ENCODE measurements at places on chromosomes 13 and 19. TPM values are rescaled to one million over a fixed set of nuclear protein-coding genes. Genes with fewer than 3 reads are reported as not detected.

The PRODH2 gene
- not detected for total RNA-seq

The ZNF534 gene
- total RNA-seq, result not detected

The RNF17 gene
- not detected for total RNA-seq

GRCh38 chr13:98405690-98406344, 171.1 kb downstream of the STK24 start:
- H3K4me1 ChIP-seq, result no peaks in the 10 kb centered on the region
- H3K27ac ChIP-seq, result no peak overlapping the region

GRCh38 chr13:113216254-113217048, 7.0 kb downstream of the CUL4A start:
- DNase-seq, result no peak
- H3K27ac ChIP-seq, result peak overlapping the region; percentile 26
- no peaks in the 10 kb centered on the region for H3K27me3 ChIP-seq
- peaks cover 19% of the 10 kb centered on the region for H3K36me3 ChIP-seq
- H3K4me1 ChIP-seq, result no peaks in the 10 kb centered on the region

DNA sequence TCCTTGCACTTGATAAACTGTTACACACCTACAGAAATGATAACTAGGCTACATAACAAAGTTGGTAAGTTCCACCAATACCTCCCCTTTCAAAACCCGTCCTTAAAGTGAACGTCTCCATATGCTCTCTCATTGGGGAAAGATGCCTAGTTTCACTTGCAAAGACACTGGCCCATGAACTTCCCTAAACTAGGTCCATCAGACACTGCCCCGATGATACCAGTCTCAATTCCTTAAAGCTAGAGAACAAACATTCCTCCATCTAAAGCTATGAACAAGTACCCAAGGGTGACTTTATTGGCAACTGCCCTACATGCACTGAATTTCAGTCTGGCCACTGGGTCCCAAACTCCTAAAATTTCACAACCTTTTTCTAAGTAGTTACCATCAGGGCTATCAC, 39.9 kb downstream of the FOXO1 start:
- H3K4me1 ChIP-seq, result peaks cover 11% of the 10 kb centered on the region
- no peak overlapping the region for H3K27ac ChIP-seq
- no peaks in the 10 kb centered on the region for H3K36me3 ChIP-seq
- no peak overlapping the region for H3K4me3 ChIP-seq

DNA sequence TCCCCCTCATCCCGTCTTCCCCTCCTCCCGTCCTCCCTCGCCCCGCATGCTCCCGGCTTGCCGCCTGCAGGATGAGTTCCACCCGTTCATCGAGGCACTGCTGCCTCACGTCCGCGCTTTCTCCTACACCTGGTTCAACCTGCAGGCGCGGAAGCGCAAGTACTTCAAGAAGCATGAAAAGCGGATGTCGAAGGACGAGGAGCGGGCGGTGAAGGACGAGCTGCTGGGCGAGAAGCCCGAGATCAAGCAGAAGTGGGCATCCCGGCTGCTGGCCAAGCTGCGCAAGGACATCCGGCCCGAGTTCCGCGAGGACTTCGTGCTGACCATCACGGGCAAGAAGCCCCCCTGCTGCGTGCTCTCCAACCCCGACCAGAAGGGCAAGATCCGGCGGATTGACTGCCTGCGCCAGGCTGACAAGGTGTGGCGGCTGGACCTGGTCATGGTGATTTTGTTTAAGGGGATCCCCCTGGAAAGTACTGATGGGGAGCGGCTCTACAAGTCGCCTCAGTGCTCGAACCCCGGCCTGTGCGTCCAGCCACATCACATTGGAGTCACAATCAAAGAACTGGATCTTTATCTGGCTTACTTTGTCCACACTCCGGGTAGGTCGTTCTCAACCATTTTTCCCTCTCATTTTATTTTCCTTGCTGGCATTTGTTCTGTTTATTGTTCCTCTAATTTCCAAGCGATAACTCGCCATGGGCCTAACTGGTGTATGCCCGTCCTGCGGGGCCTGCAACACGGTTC, 29.8 kb downstream of the NFIX start:
- DNase-seq, result no peak
- no peaks in the 10 kb centered on the region for H3K36me3 ChIP-seq
- H3K27ac ChIP-seq, result peak overlapping the region; percentile 97
- H3K27me3 ChIP-seq, result no peaks in the 10 kb centered on the region
- H3K4me3 ChIP-seq, result peak overlapping the region; percentile 67

GRCh38 chr13:47518530-47518929, 482.5 kb downstream of the SUCLA2 start:
- H3K36me3 ChIP-seq, result no peaks in the 10 kb centered on the region
- H3K27ac ChIP-seq, result no peak overlapping the region
- H3K4me1 ChIP-seq, result no peaks in the 10 kb centered on the region
- H3K27me3 ChIP-seq, result no peaks in the 10 kb centered on the region

- DNase-seq, result no peak
- peaks cover 31% of the 10 kb centered on the region for H3K27me3 ChIP-seq
These were observed at the start of gene SYT5 for GRCh38 chr19:55179606-55180484. Gene SYT5, minus strand, starts transcription at chr19:55180289. Its CDS starts 1,248 bp downstream, at chr19:55179041.

GRCh38 chr13:45333977-45334922, 6.7 kb downstream of the TPT1 start:
- H3K27ac ChIP-seq, result peak overlapping the region; percentile 27
- no peaks in the 10 kb centered on the region for H3K27me3 ChIP-seq
- H3K4me1 ChIP-seq, result peaks cover 15% of the 10 kb centered on the region
- H3K36me3 ChIP-seq, result peaks cover 36% of the 10 kb centered on the region
- no peak overlapping the region for H3K4me3 ChIP-seq

DNA sequence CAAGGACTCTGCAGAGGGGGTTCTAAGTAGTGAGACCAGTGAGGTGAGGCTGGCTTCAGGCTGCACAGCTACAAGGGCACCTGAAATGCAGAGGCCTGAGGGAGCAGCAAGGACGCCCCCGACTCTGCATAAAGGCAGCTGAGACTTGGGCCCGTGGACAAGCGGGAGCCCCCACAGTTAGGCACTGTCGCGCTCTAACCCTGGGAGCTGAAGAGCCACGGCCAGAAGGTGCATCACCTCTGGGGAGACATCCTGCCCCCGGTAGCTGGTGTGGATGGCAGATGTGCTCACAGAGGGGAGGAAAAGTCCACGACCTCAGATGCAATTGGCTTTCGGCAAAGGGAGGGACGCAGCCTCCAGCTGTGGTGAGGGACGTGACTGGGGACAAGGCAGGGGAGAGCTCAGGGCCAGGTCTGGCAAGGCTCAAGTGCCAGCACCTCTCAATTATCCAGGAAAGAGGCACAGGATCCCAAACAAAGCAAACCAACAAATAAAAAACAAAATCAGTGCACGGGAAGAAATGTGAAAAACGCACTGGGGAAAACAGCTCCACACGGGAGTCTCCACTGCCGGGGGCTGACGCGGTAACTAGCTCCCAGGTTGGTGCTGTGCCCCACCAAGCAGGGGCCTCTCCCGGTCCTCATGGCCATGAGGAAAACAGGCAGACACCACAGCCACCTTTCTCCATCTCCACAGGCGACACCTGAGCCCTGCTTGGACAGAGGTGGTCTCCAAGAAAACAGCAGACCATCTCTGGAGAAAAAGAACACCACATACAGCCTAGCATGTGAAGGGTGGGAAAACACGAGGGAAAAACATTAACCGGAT, 23.0 kb upstream of the PLPP2 start:
- no peaks in the 10 kb centered on the region for H3K4me1 ChIP-seq
- H3K27ac ChIP-seq, result no peak overlapping the region
- no peak overlapping the region for H3K4me3 ChIP-seq
- DNase-seq, result no peak
- peaks cover 37% of the 10 kb centered on the region for H3K36me3 ChIP-seq

GRCh38 chr19:2129486-2129885, 21.9 kb downstream of the AP3D1 start:
- H3K27me3 ChIP-seq, result no peaks in the 10 kb centered on the region
- H3K4me1 ChIP-seq, result no peaks in the 10 kb centered on the region
- peaks cover 70% of the 10 kb centered on the region for H3K36me3 ChIP-seq
- no peak overlapping the region for H3K4me3 ChIP-seq
- no peak for DNase-seq
- H3K27ac ChIP-seq, result no peak overlapping the region

GRCh38 chr13:114115191-114115671, 17.2 kb downstream of the RASA3 start:
- no peaks in the 10 kb centered on the region for H3K36me3 ChIP-seq
- no peak overlapping the region for H3K4me3 ChIP-seq
- peaks cover 4% of the 10 kb centered on the region for H3K4me1 ChIP-seq
- DNase-seq, result peak; percentile 70
- peak overlapping the region; percentile 31 for H3K27ac ChIP-seq

DNA sequence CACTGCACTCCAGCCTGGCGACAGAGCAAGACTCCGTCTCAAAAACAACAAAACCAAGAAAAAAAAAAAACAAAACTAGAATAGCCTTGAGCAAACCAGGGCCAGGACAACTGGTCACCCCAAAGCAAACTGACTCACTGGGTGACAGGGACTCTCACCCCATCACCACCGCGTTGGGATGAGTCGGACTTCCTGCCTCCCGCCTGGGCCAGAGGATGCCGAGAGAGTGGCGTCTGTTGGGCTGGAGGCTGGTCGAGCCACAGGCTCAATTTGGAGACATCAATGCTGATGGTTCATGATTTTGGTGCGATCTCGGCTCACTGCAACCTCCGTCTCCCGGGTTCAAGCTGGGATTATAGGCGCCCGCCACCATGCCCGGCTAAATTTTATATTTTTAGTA, 11.6 kb downstream of the TMPRSS9 start:
- no peaks in the 10 kb centered on the region for H3K36me3 ChIP-seq
- H3K4me3 ChIP-seq, result no peak overlapping the region
- no peaks in the 10 kb centered on the region for H3K4me1 ChIP-seq
- no peaks in the 10 kb centered on the region for H3K27me3 ChIP-seq

DNA sequence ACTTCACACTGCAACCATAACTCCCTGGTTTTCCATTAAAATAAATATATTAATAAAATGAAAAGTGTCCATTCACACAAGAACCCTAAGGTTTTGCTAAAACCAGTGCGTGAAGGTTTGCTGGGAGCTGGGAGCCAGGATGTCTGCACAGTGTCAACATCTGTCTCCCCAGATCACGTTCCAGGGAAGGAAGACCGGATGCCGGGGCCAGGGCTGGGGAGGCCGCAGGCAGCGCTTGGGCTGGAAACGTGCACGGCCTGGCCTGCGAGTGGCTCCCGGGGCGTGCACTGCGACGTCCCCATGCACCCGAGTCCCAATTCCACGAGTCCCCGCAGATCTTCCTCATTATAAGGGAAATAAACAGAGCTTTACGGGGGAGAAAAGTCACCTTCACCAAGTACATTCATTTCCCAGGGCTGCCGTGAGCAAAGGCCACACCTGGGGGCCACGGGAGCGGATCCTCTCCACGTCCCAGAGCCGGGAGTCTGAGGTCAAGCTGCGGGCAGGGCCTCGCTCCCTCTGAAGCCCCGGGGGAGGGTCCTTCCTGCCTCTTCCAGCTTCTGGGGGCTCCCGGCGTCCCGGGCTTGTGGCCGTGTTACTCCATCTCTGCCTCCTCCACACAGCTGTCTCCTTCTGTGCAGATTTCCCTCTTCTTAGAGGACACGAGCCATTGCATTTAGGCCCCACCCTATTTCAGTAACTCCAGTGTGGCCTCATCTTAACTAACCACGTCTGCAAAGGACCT, 12.8 kb downstream of the SHC2 start:
- no peaks in the 10 kb centered on the region for H3K27me3 ChIP-seq
- H3K36me3 ChIP-seq, result no peaks in the 10 kb centered on the region
- DNase-seq, result no peak
- H3K4me1 ChIP-seq, result no peaks in the 10 kb centered on the region
- no peak overlapping the region for H3K27ac ChIP-seq

DNA sequence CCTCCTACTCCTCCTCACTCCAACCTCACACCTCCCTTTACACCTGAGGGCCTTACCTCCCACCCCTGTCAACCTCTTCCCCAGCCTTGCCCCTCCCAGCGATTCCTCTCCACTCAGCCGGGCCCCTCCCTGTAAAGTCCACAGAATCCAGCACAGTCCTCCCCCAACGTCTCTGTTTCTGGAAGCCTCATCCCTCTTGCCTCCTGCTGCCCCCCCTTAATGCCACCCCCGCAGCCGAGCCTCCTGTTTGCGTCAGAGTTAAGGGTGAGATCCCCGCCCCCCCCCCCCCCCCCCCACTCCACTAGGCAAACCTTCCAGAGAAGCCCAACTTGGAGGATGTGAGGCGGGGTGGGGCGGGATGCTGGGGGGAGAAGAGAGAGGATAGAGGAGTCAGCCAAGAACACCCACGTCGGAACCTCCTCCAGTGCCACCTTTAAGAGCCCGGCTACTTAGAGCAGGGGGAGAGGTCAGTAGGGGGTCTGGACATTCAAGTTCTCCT, 2.1 kb downstream of the UNC13A start:
- H3K4me1 ChIP-seq, result peaks cover 13% of the 10 kb centered on the region
- DNase-seq, result no peak
- H3K27me3 ChIP-seq, result peaks cover 3% of the 10 kb centered on the region
- H3K36me3 ChIP-seq, result no peaks in the 10 kb centered on the region
- H3K27ac ChIP-seq, result peak overlapping the region; percentile 22
- peak overlapping the region; percentile 55 for H3K4me3 ChIP-seq

DNA sequence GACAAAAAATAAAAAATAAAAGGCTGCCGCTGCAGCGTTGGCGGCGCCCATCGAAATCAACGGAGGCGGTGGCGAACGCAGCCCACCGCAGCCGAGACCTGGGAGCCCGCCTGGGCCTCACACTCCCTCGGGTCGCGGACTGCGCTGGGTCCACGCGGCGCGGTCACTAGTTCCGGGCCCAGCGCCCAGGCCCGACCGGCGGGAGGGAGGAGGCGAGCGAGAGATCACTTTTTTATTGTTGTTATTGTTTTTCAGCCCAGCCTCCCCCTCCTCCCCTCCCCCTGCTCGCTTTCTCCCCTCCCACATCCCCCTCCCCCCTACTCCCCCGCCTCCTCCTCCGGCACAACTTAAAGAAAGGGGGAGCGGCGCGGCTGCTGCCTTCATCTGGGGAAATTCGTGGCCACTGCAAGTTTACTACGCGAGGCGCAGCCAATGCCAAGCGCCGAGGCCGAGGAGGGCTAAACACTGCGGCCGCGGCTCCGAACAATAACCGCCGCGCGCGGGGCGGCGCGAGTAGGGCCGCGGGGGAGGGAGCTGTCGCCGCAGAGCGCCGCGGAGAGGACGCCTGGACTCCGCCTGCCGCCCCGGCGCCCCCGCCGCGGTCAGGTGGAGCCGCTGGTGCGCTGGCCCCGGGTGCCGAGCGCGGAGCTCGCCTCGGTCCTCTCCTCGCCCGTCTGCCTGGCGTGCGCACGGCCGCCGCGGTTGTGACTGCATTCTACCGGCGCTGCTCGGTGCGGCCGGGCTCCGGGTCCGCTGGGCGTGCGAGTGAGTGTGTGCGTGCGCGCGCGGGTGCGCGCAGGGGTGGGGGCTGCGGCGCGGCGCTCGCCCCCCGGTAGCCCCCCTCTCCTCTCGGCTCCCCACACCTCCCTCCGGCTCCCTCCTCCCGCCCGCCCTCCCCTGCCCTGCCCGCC, 505 bp upstream of the ZIC2 start:
- H3K36me3 ChIP-seq, result no peaks in the 10 kb centered on the region
- H3K4me3 ChIP-seq, result peak overlapping the region; percentile 63
- peaks cover 55% of the 10 kb centered on the region for H3K27me3 ChIP-seq
- peaks cover 22% of the 10 kb centered on the region for H3K4me1 ChIP-seq
- DNase-seq, result peak; percentile 63
- no peak overlapping the region for H3K27ac ChIP-seq

GRCh38 chr13:80574113-80574850, 233.4 kb upstream of the SPRY2 start:
- no peak for DNase-seq
- H3K4me1 ChIP-seq, result no peaks in the 10 kb centered on the region
- H3K27me3 ChIP-seq, result no peaks in the 10 kb centered on the region
- no peaks in the 10 kb centered on the region for H3K36me3 ChIP-seq
- no peak overlapping the region for H3K27ac ChIP-seq

- peaks cover 6% of the 10 kb centered on the region for H3K4me1 ChIP-seq
- DNase-seq, result no peak
- no peak overlapping the region for H3K27ac ChIP-seq
These were observed 461 bp upstream of the WASF3 start for GRCh38 chr13:26557051-26557392.

Measured in ascending aorta (tissue), 2 donors.